ENCODE measurements at places on chromosomes 12 and 14. TPM values are rescaled to one million over a fixed set of nuclear protein-coding genes. Genes with fewer than 3 reads are reported as not detected.

Gene TARBP2
- 53.6 TPM for total RNA-seq

Gene RTL1
- not detected for total RNA-seq

Gene SERPINA9
- not detected for total RNA-seq

Gene TAS2R13
- 0.21 TPM for total RNA-seq

Gene METTL17
- total RNA-seq = 106 TPM

Gene SLC6A13
- total RNA-seq = 0.34 TPM

Gene KCNMB4
- 0.38 TPM for total RNA-seq

Gene GTF2H3
- total RNA-seq = 77.4 TPM

Gene INSM2
- total RNA-seq = not detected

Gene MYF6
- not detected for total RNA-seq

Gene SMCO2
- not detected for total RNA-seq

Gene CD9
- total RNA-seq = 11.3 TPM

Gene TMEM52B
- not detected for total RNA-seq

Gene PRB2
- total RNA-seq = not detected

Gene CEP128
- 18.0 TPM for total RNA-seq

Gene TAPBPL
- 29.1 TPM for total RNA-seq

Gene CCDC184
- 1.2 TPM for total RNA-seq

Gene SLC6A15
- not detected for total RNA-seq

Gene HOXC9
- total RNA-seq = not detected

Gene LACRT
- total RNA-seq = not detected

Gene CD69
- total RNA-seq = 83.5 TPM

Gene TUNAR
- total RNA-seq = not detected

Gene FOXG1
- not detected for total RNA-seq

Gene SMIM41
- not detected for total RNA-seq

Gene C14orf39
- not detected for total RNA-seq

Gene PLEKHD1
- 0.04 TPM for total RNA-seq

Gene SCNN1A
- 1.4 TPM for total RNA-seq

Gene C1S
- total RNA-seq = 1.0 TPM

Gene ZFHX2
- 0.97 TPM for total RNA-seq

Gene NRIP2
- not detected for total RNA-seq

Gene OSGEP
- total RNA-seq = 54.0 TPM

Gene RXYLT1
- 34.6 TPM for total RNA-seq

Gene OAS2
- 51.9 TPM for total RNA-seq

Gene ERO1A
- 130 TPM for total RNA-seq

All from activated CD8-positive, alpha-beta memory T cell treated with anti-CD3 and anti-CD28 coated beads for 36 hours (primary cell).